Suprapubic skin (tissue), 4 donors: ENCODE measurements at places on chromosomes 5 and 9. TPM values are rescaled to one million over a fixed set of nuclear protein-coding genes. Genes with fewer than 3 reads are reported as not detected.

DNA sequence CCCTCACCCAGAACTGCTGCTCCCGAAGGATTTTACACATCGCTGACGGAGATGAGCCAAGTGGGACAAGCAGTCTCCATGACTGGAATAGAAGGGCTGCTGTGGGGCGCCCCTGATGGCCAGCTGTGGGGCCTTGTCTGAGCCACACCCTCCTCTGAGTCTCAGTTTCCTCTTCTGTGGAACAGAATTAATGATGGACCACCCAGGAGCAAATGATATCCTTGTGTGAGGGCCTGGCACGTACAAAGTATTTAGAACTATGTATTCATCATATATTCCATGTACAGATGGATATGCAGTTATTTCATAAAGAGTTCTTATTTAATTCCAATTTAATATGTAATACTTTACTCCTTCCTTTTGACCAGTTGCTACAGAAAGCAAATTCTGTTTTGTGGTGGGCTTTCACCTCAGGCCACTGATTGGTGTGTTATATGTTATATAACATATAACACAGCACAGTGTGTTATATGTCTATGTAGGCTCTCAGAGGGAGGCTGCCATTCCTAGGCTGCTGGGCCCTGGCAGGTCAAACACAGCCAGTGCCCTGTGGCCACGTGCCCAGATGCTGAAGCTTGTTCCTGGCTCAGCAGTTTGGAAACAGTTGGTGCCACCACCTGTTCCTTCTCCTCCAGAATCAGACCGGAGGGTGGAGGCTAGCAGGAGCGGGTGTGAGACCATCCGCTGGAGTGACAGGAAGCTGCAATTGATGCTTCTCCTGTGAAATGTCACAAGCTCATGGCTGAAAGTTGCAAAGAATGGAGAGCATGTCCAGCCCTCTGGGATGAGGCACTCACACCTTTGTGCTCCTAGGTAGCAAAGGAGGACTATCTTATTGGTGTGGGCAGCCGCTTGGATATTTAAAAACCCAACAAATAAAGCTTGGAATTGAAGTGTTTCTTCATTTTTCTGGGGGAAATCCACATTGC lies 4.4 kb upstream of the FGD3 start:
- no peak for DNase-seq

DNA sequence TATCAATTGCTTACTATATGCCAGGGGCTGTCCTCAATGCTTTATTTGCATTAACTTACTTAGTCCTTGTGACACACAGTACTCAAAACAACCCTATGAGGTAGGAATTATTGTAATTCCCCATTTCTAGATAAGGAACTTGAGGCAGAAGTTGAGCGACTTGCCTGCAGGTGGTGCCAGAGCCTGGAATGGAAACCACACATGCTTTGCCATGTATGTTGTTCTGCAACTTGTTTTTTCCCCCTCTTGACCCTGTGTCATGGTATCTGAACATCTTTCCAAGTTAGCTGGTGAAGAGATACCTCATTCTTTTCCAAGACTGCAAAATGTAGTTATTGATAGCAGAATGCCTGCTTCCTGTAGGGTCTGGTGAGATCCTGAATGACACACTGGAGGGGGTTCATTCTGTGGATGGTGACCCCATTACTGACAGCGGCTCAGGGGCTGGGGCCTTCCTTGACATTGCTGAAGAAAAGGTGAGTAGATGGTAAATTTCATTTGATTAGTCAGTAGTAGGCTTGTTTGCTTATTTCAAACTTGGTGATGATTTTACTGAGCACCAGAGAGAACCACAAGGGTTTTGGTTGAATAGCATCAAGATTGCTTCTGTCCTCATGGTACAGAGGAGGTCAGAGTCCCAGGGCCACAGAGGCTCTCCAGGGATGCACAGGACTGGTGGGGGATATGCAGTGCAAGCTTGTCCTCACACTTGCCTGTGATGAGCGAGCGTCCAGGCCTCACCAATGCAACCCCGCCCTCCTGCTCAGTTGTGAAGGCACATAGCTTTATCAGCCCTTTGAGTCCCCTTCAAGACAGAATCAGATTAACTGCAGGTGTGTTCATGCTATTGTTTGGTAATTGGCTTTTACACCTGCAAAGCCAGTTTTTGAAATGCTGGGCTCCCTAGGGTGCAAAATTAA lies 57.0 kb downstream of the COL15A1 start:
- DNase-seq: no peak

GRCh38 chr5:98827161-98827560 lies 53.7 kb downstream of the RGMB start:
- no peak for DNase-seq

- no peak for DNase-seq
Observed at GRCh38 chr5:99331061-99331460, 402.3 kb upstream of the CHD1 start.

DNA sequence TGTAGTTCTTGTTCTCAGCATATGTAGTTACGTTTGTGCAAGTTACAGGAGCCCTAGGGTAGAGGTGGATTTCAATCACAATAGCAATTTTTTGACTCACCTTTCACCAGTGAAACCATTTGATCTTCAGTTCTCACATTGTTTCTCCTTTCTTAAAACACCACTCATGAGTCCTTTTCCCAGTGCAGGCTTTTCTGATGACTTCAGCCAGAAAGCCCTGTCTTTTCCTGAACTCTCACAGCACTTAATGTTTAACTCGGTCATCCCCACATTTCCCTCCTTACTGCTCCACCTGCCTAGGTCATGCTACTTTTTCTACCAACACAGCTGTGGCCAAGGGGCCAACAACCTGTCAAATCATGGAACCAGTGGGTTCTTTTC lies 37.9 kb downstream of the ARHGEF28 start:
- no peak for DNase-seq

DNA sequence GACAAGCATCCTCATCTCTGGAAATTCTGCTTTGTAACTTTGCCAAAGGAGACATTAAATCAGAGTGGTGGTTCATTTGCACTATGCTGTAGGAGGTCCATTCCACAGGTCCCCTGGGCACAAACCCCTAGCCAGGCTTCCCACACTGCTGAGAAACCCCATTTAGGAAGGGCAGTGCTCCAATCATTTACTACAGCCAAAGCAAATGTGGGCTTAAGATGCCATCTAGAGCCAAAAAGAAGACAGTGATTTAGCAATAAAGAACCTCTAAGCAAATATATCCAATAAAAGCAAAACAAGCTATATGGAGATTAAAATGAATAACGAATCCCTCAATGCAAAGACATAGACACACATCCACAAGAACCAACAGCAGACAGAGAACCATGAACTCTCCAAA lies 129.0 kb upstream of the ALDH1B1 start:
- peak; percentile 15 for DNase-seq

DNA sequence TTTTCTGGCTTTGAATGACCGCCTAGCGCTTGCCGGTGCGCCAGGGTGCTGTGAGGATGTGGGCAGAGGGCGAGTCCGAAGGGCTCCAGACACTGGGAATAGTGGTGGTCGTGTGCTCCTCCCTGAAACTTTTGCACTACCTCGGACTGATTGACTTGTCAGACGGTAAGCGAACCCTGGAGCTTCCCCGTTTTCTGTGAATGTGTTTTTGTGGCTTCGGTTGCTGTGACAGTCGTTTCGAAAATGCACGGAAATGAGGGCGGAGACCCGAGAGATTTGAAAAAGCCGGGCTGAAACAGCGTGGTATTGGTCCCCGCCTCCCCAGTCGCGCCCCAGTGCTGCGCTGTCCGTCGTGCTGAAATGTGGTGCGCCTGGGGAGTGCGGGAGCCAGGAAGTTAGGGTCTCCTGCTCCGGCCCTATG lies 102.5 kb upstream of the GABRP start:
- DNase-seq: no peak

DNA sequence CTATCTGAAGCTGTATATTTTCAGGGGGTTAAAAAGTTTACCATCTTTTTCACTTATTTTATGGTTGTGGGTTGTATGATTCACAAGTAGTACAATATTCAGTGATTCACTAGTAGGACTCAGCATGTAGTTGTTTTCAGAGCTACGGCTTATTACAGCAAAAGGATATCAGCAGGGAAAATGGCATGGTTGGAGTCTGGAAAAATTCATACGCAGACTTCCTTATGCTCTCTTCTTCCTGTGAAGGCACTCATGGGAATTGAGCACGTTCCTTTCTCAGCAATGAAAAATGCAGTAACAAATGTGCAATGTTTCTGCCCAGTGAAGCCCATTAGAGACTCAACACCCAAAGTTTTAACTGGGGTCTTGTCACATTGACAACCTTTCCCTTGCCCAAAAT lies 250.5 kb downstream of the KCNN2 start:
- DNase-seq: no peak

DNA sequence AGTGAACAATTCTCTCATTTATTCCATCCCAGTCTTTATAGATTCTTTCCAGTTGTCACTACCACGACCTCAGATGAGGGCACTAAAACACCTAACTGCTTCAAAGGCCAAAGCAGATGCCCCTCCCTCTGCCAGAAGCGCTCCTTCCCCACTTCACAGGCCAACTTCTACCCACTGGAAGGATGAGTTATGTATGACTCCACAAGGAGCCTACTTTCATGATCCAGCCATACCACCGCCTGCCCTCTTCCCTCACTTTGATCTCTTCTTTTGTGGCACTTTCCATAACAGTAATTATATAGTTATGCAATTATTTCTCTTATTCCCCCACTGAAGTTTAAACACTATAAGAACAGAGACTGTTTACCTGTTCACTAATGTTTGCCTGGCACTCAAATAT lies 93.7 kb downstream of the HOMER1 start:
- DNase-seq: no peak

- DNase-seq: no peak
Observed at GRCh38 chr5:16467363-16468219, 2.0 kb upstream of the ZNF622 start.

RC3H2 gene
- 24.8 TPM for total RNA-seq

CAAP1 gene
- 22.2 TPM for total RNA-seq
